GM06990 (cell line): ENCODE measurements at places on chromosomes 7 and 10.

- no peak for DNase-seq
Measured at GRCh38 chr10:73581918-73582317, 9.2 kb downstream of the USP54 start.

DNA sequence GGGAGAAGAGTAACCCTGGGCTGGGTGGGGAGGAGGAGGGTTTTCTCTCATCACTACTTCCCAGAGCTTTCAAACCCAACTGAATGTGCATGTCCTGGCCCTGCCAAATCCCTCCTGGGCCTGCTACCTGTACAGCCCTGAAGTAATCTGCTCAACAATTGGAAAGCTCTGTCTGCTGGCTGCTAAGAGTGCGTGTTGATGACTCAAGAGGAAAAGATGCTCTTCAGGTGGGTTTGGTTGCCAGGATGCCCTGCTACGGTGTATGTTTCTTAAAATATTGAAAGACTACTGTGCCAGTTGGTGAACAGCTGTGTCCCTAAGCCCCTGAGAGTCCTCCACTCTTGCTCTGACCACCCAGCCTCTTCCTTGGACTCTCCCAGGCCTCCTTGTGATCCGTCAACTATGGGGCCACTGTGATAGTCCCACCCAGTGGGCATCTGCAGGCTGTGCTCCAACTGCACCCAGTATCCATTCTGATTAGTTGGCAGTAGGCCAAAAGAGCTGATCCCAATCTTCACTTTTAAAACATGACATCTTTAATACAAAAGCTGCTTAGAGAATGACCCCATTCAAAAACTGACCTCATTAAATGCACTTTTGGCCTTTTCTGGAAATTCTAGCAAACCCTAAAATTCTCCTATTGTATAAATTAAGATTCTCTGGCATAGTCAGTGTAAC lies 85.6 kb downstream of the AOAH start:
- DNase-seq = no peak

DNA sequence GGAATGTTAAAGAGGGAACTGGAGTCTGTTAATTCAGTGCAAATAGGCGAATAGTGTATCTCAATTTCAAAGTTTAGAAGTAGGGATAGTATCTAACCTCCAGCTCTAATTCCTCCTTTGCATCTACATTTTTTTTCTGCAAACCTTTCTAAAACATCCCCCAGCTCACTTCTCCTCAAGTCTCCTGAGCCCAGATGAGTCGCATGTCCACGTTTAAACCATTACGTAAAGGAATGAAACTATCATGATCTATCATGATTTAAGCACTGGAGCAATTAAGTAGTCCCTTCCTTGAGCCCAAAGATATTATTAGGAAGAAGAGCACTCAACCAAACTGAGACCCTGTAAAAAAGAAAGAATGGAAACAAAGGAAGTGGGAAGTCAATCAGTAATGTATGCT lies 29.9 kb downstream of the GPR22 start:
- DNase-seq = no peak

GRCh38 chr7:42198296-42198695 lies 38.7 kb downstream of the GLI3 start:
- no peak for DNase-seq

- DNase-seq = no peak
Measured at GRCh38 chr10:93591065-93591808, 9.8 kb downstream of the RBP4 start.

DNA sequence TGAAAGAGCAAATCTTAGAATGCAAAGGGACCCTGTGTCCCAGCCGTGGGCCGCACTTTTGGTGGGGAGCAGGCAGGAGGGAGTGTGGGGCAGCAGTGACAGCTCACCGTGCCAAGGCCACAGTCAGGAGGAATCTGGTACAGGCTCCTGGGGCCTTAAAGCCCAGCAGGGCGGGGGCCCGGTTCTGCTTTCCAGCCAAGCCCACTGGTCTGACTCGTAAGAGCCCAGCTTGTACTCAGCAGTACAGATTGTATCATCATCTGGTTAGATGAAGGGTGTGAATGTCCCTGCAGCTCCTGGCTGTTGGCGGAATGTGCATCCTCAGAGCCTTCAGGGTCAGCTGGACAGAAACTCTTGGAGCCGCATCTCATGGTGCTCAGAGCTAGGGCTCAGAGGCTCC lies 30.5 kb upstream of the TRIM8 start:
- no peak for DNase-seq

GRCh38 chr10:61099756-61100155 lies 155.8 kb upstream of the RHOBTB1 start:
- DNase-seq = no peak

- DNase-seq = no peak
Measured at GRCh38 chr10:82880776-82881290, 1005.8 kb downstream of the NRG3 start.

GRCh38 chr10:759898-760477 lies 70.5 kb upstream of the DIP2C start:
- no peak for DNase-seq

- no peak for DNase-seq
Measured at GRCh38 chr10:129042776-129043595, 424.1 kb upstream of the MGMT start.

GRCh38 chr10:68576118-68576517 lies 16.0 kb downstream of the TET1 start:
- DNase-seq = no peak

DNA sequence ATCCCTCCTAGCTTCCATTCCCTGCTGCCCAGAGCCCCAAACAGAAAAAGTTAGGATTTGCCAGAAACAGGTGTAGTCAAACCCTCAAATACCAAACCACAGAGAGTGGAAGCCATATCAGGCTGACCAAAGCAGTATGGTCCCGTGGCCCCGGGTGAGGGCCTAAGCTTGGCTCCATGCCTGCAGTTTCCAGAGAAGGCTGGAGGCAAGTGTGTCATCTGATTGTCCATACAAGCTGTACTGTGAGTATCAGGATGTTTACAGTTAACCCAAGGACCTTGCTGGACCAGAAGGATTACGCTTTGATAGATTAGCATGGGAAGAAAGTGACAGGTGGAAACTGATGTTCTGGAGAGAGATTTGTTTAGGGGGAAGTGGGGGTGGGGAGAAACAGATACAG lies 96.3 kb downstream of the PRKAG2 start:
- no peak for DNase-seq

DNA sequence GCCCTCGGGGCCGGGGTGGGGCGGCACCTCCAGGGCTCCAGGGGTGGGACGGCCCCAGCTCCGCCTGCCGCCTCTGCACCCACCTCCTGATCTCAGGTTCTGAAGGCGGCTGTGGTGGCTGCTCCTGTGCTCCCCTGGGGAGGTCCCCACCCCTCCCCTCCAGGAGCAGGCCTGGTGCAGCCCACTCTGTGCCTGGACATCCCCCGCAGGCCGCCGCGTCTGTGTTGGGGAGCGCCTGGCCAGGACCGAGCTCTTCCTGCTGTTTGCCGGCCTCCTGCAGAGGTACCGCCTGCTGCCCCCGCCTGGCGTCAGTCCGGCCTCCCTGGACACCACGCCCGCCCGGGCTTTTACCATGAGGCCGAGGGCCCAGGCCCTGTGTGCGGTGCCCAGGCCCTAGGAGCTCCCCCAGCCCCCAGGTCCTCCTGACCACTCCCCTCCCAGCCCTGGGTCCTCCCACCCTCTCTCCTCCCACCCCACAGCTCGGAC lies 5.5 kb downstream of the CYP2W1 start:
- no peak for DNase-seq

DNA sequence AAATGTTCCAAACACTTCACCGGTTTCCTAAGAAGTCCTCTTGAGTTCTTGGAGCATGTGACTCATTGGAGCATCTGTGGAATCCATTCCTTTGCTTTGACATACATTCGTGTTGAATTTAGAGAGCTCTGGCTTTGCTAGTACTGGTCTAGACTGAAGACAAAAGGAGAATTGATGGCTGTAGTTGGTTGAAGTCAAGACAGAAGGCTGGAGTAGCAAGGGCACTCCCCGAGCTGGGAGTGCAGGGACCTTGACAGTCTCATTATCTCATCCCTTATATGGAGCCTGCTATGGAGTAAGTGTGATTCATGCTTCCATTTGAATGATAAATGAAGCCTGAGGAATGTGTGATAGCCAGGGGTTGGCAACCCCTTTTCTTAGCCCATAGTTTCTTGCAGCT lies 1249.1 kb downstream of the TYW1 start:
- no peak for DNase-seq

DNA sequence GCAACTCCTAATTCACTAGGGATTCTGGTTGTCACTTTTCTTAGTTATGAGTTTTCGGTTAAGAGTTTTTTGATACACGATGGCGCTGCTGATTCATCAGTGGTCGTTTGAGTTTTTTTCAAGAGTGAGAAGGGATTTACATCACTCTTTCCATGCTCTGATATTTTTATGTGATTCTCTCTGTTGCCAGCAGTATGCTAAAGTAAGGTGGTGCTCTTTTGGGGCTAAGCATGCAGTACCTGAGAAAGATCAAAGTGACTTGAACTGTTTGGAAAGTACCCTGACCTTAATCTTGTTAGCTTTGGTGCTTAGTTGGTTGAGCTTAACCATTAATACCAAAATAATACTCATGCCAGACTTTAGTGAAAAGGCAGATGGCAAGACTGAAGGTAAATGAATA lies 28.1 kb downstream of the STAMBPL1 start:
- no peak for DNase-seq

- no peak for DNase-seq
Measured at GRCh38 chr10:47332371-47332770, 10.1 kb downstream of the GDF2 start.

DNA sequence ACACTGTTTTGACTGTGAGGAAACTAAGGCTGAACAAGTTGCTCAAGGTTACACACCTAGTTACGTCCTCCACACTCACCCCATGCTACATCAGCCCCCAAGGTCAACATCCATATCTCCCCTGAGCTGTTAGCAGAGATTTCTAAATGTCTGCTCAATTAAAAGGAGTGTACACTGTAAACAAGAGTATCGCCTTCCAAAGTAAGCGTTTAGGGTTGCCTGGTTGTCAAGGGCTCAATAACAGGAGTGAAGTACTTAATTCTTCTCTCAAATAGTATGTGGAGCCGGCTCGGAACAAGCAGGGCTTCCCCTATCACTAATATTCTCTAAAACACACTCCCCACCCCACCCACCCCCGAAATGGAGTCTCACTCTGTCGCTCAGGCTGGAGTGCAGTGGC lies 412.8 kb upstream of the GALNT17 start:
- no peak for DNase-seq

GRCh38 chr7:23385140-23385539 lies 85.2 kb downstream of the IGF2BP3 start:
- DNase-seq = no peak

DNA sequence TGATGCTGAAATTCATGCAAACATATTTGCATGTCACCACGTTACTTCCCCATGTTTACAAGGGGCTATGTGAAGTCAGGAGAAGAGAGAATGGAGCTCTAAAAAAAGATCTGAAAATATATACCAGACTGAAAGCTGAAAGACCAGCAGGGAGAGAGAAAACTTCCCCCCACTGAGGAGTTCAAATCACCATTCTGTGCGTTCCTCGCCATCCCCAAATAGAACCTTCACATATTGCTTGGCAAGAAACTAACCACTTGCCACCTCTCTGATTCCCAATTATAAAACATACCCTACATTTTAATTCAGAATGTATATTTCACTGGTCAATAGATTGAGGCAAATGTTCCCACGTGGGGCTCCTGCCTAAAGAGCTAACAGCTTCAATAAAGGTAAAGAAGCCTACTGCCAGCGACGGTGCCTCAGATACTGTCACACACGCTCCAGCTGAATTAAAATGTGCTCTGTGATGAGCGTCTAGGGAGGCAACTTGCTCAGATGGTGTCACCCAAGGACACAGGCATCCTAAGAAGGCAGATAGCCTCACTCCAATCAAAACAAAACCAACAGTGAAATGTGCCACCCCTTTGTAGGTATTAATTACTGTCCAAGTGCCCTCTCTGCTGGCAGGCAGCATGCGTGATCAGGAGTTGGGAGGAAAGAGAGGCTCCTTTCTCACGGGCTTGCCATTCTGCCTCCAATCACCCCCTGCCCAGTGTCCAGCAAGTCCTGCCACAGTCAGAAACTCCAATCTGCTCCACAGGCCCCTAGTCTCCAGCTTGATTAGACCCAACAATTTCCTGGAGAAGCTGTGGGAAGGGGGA lies 298.2 kb downstream of the GRID1 start:
- no peak for DNase-seq

DNA sequence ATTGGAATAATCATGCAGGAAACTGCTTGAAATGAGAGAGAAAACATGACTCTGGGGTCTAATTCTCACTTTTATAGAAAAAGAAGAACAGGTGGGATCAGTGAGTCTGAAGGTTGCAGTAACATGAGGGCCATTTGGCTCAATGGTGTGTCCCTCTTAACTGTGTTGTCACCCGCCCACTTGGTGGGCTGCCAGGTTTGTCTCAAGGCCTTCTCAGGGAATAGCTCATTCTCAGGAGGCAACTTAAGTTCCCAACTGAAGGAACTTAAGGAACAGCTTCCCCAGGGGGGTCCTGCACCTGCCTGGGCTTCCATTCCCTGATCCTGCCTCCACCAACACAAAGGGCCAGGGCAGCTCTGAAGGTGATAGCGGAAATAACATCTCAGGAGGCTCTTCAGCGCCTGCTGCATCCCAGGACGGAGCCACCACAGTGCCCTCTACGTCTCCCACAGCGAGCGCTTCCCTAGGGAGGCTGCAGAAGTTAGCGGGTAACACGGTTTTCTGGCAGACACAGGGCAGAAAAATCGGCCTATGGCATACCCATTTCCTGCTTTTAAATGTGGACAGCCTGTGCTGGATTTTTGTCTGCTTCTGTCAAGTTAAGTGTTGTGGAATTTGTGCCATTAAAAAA lies 88.8 kb downstream of the ZRANB1 start:
- DNase-seq = no peak

DNA sequence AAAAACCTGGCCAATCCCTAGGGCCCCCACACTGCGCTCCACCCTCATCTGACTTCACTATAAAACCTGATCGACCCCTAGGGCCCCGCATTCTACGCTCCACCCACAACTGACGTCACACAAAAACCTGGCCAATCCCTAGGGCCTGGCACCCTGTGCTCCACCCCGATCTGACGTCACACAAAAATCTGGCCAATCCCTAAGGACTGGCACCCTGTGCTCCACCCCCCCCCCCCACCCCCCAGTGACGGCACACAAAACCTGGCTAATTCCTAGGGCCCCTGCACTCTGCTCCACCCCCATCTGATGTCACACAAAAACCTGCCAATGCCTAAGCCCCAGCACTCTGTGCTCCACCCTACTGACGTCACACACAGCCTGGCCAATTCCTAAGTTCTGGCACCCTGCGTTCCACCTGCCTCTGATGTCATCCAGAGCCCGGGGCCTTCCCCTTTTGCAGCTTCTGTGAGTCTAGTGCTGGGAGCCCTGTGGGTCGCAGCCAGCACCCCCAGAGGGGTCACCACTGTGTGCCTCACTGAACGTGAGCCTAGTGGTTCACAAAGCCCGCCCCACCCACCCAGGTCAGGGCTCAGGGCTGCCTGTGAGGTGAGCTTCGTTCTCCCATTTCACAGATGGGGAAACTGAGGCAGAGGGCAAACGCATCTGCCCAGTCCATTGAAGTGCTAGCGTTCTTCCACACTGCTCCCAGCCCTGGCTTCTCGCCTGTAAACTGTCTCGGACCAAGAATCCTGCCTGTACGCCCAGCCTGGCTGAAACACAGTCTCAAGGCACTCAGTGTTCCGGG lies 40.6 kb downstream of the MICALL2 start:
- no peak for DNase-seq

- no peak for DNase-seq
Measured at GRCh38 chr7:27128776-27129728, 1.5 kb downstream of the HOXA4 start.

- DNase-seq = no peak
Measured at GRCh38 chr7:95993380-95993779, 221.0 kb downstream of the DYNC1I1 start.

- no peak for DNase-seq
Measured at GRCh38 chr10:122127943-122128342, 139.0 kb downstream of the TACC2 start.
